ENCODE measurements at places on chromosomes 11 and 22.

GRCh38 chr11:1746956-1747752, 3.2 kb downstream of the IFITM10 start:
- no peak for DNase-seq

DNA sequence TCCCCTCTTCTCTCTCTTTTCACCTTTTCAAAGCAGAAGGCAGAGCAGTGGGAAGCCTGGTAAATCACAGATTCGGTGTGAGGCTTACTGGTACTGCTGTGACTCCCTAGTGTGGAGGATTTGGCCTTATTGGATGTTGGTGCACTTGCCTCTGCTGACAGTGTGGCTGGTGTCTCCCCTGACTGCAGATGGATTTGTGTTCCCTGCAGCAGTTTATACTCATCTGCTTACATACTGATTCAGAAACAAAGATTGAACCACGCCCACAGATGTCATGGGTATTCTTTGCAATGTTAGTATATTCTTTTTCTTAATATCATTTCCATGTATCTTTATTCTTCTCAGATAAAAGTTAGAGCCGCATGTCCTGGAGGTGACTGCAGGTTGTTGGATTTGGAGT, 26.8 kb upstream of the GRIK4 start:
- DNase-seq = no peak

- DNase-seq = no peak
Measured at GRCh38 chr11:103803062-103803461, 233.4 kb upstream of the DDI1 start.

DNA sequence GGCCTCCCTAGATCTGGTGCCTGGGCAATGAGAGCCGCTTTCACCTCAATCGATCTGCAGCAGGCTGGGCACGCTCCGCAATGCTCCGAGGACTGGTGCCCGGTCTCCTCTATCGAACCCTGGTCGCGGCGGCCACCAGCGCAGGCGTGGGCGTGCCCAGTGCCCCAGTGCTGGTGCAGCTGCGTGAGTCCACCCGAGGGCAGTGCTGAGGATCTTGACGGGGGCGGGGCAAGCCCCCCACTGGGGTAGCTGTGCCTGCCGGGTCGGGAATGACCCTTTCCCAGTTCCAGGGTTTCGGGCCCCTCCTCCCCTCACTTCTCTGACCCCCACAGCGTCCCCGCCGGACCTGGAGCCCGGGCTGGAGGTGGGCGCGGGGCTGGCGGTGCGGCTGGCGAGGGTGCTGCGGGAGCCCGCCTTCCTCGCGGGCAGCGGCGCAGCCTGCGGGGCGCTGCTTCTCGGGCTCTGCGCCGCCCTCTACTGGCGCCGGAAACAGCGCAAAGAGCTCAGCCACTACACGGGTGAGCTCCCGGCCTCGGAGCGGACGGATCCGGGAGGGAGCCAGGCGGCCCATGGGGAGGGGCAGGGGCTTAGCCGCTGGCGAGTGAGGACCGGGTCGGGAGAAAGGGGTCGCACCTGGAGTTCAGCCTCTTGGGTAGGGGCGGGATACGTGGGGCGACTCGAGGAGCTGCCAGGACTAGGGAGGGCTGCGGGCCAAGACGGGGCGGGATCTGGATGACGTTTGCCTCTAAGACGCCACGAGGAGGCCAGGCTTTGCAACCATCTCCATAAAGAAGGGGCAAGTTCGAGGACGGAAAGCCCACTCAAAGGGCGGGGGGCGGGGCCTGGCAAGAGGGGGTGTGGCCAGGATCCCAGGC, 10.9 kb downstream of the ROBO3 start:
- peak; percentile 47 for DNase-seq

DNA sequence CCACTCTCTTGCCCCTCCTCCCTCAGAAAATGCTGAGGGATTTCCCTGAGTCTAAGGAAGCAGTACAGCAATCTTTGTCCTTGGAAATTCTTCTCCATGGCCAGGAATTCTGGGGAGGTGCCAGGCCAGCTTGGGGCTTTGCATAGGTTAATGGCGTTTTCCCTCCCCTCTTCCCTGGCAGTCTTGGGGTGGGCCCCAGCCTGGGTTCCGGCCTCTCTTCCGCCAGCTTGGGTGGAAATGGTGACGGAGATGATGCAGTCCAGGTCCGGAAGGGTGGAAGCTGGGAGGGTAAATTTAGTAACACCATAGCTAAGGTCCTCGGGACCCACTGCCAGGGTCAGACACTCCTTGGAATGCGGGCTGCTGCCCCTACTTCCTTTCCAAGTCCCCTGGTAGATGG, 5.0 kb downstream of the PHLDB1 start:
- no peak for DNase-seq
